Airway epithelial cell (primary cell): ENCODE measurements at places on chromosomes 12 and 14. TPM values are rescaled to one million over a fixed set of nuclear protein-coding genes. Genes with fewer than 3 reads are reported as not detected.

The FITM1 gene
- not detected in 2 replicates for total RNA-seq

The MYBPC1 gene
- total RNA-seq, result not detected in 2 replicates

The MDGA2 gene
- not detected in 2 replicates for total RNA-seq

The DNAJC22 gene
- total RNA-seq, result 0.35 and 0.84 TPM in 2 replicates

The CLEC1B gene
- not detected in 2 replicates for total RNA-seq

The SLC6A12 gene
- not detected in 2 replicates for total RNA-seq

The C12orf54 gene
- total RNA-seq, result 1.5 and 2.6 TPM in 2 replicates

The PLEKHD1 gene
- total RNA-seq, result not detected in 2 replicates

The KIF26A gene
- 0.99 and 1.7 TPM in 2 replicates for total RNA-seq

The EMP1 gene
- 106 and 181 TPM in 2 replicates for total RNA-seq
